CD4-positive, alpha-beta T cell treated with Interferon alpha-2 for 1 hour (primary cell): ENCODE measurements at places on chromosomes 5 and 9.

- no peak for DNase-seq
Observed at GRCh38 chr9:10614196-10614800, 1.5 kb upstream of the PTPRD start.

- DNase-seq: no peak
Observed at GRCh38 chr5:100790170-100790665, 112.9 kb downstream of the ST8SIA4 start.

DNA sequence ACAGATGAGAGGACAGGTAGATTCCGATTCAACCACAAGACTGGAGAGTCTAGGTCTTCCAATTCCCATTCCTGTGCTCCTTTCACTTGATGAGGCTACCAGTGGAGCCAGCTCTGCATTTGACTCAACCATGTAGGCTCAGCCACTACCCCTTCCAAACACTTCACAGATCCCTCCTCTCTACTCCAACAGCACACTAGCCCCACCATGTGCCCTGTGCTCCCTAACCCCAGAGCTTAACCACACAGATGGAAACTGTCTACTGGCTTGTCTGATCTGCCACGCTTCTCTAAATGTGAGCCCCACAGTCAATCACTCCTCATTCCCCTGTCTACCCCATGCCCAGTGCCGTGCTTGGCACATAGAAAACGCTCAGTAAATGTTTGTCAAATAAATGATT lies 508.2 kb downstream of the CDK5RAP2 start:
- no peak for DNase-seq

DNA sequence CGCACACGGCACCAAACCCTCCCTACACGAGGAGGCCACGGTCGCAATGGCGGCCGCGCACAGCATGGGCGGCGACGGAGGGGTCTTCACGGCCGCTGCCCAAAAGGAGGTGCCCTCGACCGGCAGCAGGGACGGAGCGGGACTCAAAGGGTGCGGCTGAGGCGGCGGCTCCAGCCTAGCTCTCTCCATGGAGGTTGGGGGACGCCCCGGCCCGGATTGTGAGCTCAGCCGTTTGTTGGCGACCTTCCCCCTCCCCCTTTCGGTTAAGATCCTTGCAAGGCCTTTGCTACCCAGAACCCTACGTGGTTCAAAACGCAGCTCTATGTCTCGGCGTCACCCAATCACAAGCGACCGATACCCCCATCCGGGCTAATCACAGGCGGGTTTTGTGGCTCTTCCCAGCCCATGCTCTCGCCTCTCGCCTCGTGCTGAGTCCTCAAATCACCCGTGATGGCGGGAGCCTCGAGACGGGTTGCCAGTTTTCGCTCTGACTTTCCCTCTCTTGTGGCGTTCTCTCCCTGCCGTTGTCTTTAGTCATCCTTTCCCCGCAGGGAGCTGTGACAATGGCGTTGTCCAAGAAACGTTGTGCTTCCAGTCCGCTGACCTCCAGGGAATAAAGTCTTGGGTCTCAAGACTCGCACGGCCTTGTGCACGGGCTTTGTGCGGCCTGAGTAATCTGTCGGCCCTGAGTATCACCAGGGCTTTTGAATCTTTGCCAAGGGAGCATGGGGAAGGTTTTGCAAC lies 19.5 kb downstream of the C5orf52 start:
- no peak for DNase-seq

DNA sequence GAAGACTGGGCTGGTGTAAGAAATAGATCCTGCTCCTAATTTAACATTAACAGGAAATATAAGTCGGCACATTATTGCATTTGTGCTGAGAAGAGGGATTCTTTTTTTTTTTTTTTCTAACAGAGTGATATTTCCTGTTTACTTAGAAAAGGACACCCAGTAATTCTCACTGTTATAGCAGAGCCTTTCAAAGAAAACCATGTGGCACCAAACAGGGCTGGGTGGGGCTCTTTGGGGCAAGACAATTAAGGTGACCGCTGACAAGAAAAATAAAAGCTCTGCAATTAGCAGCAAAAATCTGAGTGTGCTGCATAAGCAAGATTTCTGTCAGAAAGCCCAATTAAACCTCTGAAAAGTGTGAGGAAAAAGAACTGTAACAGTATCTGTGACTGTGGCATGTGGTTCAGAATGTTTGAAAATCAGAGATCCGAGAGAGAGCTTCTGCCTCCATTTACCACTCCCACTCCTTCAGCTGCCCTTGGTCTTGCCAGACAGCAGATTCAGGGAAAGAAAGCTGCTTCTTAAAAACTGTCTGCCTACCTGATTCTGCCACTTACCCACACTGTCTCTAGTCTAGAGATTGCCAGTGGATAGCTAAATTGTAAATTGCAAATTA lies 77.1 kb upstream of the IQGAP2 start:
- DNase-seq: peak; percentile 74

- DNase-seq: no peak
Observed at GRCh38 chr9:11702548-11702947, 990.6 kb upstream of the TYRP1 start.

GRCh38 chr9:14311956-14312685 lies 1.8 kb downstream of the NFIB start:
- no peak for DNase-seq

DNA sequence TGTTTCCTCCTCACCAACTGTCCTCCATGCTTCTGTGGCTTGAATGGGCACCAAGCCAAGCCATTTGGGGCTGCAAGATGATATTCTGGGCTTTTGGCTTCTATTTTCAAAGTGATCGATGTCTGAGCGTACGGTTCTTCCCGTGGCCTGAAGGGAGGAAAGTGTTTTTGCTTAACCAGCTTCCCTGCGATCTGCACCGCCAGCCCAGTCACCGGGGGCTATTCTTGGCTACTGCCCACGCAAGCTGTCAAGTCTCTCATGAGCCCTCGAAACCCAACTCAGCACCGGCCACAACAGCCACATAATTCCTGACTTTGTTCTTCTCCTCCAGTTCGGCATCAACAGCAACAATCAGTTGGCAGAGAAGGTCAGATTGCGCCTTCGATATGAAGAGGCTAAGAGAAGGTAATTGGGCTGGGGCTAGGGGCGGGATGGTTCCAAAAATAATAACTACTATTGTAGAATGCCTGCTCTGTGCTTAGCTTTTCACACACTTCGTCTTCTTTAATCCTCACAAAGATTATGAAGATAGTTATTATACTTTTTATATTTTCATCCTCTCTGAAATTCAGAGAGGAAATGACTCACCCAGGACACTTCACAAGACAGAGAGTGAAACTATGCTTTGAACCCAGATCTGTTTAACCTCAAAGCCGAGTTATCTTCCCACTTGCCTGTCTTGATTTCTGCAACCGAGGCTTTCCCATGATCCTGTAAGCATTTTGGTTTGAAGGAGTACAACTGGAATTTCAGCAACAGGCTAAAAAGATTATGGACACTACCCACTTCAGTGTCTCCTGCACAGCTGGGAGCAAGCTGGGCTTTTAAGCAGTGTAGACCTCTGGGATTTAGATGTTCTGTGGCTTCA lies 76.4 kb upstream of the RARS1 start:
- no peak for DNase-seq

DNA sequence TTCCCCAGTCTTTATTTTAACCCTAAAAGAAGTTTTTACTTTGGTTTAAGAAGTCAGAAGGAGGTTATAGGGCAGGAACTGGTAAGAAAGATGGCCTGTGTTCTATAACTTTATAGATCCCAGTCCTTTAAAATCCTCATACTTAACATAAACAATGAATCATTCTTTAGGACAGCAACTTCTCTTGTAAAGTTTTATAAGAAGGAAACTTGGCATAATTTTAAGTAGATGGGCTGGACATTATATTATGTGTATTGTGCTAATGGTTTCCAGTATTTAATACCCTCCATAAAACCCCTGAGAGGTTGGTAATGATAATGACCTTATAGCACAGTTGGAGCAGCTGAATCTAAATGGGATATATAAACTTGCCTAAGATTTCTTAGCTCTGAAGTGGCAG lies 247.2 kb downstream of the FAM170A start:
- no peak for DNase-seq

- no peak for DNase-seq
Observed at GRCh38 chr5:14873093-14873492, 1.5 kb upstream of the ANKH start.

- DNase-seq: no peak
Observed at GRCh38 chr5:148807851-148808250, 18.6 kb upstream of the ADRB2 start.

GRCh38 chr5:105735704-105736103 lies 1935.0 kb downstream of the EFNA5 start:
- no peak for DNase-seq

DNA sequence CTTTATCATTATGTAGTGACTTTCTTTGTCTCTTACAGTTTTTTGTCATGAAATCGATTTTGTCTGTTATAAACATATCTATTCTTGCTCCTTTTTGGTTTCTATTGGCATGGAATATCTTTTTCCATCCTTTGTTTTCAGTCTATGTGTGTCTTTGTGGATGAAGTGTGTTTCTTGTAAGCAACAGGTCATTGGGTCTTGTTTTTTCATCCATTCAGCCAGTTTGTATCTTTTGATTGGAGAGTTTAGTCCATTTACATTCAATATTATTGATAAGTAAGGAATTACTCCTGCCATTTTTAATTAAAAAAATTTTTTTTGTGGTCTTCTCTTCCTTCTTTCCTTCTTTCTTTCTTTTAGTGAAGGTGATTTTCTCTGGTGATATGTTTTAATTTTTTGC lies 194.1 kb downstream of the GDNF start:
- DNase-seq: no peak

DNA sequence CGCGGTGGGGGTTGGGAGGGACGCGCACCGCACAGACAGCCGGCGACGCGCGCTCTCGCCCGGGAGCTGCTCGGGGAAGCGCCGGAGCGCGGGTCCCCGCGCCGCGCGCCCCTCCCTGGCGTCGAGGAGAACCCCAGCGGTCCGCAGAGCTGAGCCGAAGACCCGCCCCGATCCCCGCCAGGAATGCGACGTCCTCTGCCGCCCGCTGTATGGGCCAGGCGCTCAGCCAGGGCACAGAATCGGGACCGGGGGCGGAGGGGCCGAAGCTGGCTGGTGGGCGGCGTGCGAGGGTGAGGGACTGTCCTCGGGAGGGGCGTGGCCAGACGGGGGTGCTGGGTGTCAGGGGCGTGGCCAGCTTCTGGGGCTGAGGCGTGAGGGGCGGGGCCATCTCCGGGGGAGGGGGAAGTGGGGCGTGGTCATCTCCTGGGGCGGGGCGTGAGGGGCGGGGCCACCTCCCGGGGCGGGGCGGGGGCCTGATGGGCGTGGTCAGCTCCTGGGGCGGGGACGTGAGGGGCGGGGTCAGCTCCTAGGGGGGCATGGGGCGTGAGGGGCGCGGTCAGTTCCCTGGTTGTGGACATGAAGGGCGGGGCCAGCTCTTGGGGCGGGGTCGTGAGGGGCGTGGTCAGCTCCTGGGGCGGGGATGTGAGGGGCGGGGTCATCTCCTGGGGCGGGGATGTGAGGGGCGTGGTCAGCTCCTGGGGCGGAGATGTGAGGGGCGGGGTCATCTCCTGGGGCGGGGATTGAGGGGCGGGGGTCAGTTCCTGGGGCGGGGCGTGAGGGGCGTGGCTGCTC lies 965 bp downstream of the PTGDS start:
- peak; percentile 77 for DNase-seq

DNA sequence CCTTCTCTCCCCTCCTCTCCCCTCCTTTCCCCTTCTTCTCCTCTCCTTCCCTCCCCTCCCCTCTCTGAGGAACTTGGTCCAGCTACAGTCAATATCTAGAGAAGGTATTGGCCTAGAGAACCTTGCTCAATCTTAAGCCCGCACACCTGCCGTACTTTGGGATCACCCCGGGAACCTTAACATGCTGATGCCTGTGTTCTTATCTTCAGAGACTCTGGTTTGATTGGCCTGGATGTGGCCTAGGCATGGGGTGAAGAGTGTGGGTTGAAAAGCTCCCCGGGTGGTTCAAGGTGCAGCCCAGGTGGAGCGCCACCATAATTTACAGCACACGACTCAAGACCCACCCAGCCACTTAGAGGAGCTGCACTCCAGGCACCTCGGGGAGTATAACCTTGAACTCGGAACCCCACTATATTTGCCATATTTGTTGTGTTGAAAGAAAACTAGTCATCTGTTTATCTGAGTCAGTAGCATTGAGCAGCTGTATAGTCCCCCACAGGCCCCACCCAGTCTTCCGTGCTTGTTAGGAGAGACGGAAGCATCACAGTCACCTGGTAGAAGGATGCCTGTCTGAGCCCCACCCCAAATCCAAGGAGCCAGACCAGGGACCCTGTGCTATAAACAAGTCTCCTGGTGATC lies 14.4 kb upstream of the PHF19 start:
- no peak for DNase-seq

DNA sequence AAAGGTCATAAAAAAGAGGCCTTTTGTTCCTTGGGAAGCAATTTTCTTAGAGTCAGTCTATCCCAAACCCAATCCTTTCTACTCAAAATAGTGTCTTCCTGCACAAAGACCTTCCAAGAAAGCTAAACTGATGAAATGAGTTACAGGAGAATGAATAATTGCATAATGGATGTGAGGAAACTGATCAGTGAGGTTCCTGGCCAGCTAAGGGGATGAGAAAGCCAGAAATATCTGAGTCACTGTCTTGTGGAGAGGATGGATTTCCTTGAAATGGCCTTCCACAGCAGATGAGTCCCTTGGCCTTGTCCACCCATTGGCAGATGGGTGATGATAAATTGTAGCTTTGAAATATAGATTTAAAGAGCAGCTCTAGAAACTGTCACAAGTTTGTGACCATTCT lies 756.1 kb downstream of the DNAH5 start:
- no peak for DNase-seq

DNA sequence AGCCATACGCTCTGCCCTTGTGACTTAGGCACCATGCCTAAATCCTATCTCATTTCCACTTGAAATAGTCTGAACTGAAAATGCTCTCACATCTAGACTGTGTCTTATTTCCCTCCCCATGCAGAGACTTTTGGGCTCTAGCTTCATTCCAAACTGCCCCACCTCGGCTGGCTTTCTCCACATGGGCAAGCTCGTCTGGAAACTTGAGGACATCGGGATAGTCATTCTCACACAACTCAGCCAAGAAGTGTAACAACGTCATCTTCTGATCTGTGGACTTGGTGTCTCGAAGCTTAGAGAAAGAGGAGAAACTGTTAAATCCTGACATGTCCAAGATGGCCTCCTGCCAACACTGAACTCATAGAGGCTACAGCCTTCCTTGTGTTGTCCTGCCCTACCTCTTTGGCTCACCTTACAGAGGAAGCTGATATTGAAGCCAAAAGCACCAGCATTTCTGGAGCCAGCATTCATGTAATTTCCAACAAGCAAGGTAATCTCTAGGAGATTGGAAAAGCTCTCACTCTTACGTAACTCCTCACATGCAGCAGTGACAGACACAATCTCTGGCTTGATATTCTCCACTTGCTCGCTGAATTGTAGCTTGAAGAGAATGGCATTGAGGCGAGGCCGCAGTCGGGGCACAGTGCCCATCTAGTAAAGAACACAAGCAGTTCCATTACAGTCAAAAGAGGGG lies 39.6 kb downstream of the PCDHGC5 start:
- DNase-seq: no peak

DNA sequence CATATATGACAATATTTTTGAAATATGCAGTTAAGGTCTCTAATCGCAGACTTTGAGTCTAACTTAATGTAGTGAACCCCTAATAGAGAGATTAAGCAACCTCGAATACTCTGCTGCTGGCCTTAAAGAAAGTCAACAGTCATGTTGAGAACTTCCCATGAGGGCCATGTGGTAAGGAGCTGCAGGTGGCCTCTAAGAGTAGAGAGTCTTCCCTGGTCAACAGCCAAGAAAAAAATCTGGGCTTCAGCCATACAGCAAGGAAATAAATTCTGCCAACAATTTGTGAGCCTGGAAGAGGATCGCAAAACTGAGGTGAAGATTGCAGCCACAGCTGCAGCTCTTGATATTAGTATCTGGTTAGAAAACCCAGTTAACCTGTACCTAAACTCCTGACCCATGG lies 935.2 kb upstream of the TYRP1 start:
- DNase-seq: no peak
